ENCODE measurements at places on chromosomes 1 and 21. TPM values are rescaled to one million over a fixed set of nuclear protein-coding genes. Genes with fewer than 3 reads are reported as not detected.

The AMY1B gene
- not detected for total RNA-seq

The CYP4Z1 gene
- not detected for total RNA-seq

GRCh38 chr1:198102454-198102827, 54.4 kb upstream of the NEK7 start:
- DNase-seq = no peak

- no peak for DNase-seq
Measured at GRCh38 chr1:113109908-113110554, 37.0 kb downstream of the LRIG2 start.

The OR2L8 gene
- total RNA-seq = not detected

GRCh38 chr1:9253453-9254105, 19.0 kb downstream of the H6PD start:
- no peak for DNase-seq

- DNase-seq = no peak
Measured at GRCh38 chr1:26283871-26284596, 4.1 kb downstream of the SH3BGRL3 start.

The MTMR11 gene
- total RNA-seq = 1.6 TPM

DNA sequence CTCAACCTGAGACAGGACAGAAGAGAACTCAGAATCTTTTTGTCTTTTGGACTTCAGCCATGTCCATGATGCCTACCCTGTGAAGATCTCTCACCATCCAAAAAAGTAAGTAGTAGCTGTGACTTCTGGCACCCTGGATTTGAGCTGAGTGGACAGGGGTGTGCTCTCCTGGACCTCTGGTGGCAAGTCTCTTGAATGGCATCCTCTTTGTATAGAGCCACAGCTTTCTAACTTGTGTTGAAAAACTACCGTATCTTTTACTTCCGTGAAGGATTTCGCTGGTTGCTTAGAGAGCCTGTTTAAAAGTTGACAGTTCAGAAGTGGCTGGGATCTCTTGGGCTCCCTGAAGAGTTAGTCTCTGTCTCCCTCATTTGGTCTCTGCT, 1.8 kb downstream of the MFN2 start:
- no peak for DNase-seq

GRCh38 chr1:7596126-7596965, 174.8 kb upstream of the VAMP3 start:
- DNase-seq = peak; percentile 26

The RPE65 gene
- not detected for total RNA-seq

GRCh38 chr1:198598796-198599321, 40.0 kb upstream of the PTPRC start:
- DNase-seq = no peak

DNA sequence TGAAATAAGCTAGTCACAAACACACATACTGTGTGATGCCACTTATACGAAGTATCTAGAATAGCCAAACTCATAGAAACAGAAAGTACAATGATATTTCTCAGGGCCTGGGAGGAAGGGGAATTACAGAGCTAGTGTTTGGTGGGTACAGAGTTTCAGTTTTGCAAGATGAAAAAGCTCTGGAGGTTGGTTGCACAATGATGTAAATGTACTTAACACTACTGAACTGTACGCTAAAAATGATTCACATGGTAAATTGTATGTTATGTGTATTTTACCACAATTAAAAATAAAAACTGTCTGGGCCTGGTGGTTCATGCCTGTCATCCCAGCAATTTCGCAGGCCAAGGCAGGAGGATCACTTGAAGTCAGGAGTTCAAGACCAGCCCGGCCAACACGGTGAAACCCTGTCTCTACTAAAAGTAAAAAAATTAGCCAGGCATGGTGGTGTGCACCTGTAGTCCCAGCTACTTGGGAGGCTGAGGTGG, 15.3 kb upstream of the FHAD1 start:
- DNase-seq = no peak

DNA sequence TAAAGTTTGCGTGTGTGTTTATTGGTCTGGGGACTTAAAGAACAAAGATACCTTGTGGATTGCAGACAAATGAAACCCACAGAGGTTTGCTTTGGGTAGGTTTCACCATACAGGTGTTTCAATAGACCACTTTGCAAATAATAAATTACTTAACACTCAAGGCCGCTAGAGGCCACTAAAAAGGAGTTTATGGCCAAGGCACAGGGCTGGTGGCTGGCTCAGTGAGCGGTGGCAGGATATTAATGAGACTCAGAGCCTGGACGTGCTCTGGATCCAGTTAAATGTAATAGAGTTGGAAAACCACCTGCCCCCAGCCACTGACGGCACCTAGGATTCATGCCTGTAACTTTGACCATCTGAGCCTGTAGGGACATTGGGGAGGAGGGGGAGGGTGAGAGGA, 44.5 kb downstream of the LRRC38 start:
- DNase-seq = no peak

The PLCH2 gene
- total RNA-seq = 2.5 TPM

Measured in CD8-positive, alpha-beta memory T cell (primary cell).